Activated CD4-positive, CD25-positive, alpha-beta regulatory T cell treated with anti-CD3 and anti-CD28 coated beads, Interleukin-2, amount 50 U/mL, for 72 hours (primary cell): ENCODE measurements at places on chromosomes 1 and 21.

- DNase-seq = no peak
Measured at GRCh38 chr1:248621770-248622169, 13.1 kb downstream of the OR2T11 start.

- DNase-seq = no peak
Measured at GRCh38 chr1:202578565-202578964, 131.7 kb downstream of the SYT2 start.

GRCh38 chr1:12081648-12082396 lies 18.7 kb downstream of the TNFRSF8 start:
- no peak for DNase-seq

DNA sequence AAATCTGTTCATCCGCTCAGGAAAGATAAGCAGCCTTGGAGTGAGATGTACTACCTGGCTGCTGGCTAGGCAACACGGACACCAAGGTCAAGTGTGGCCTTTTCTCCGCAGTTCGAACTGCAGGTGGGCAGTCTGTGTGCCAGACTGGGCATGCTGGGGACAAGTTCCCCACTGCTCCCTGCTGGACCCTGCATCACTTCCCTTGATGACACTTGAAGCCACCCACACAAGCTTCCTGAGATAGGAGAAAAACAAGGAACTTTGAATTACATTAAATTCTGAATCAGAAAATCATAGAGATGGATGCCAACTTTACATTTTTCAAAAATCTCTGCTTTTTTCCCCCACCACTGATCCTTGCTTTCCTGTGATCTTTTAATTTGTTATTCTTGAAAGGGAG lies 38.3 kb downstream of the BEND5 start:
- DNase-seq = no peak

DNA sequence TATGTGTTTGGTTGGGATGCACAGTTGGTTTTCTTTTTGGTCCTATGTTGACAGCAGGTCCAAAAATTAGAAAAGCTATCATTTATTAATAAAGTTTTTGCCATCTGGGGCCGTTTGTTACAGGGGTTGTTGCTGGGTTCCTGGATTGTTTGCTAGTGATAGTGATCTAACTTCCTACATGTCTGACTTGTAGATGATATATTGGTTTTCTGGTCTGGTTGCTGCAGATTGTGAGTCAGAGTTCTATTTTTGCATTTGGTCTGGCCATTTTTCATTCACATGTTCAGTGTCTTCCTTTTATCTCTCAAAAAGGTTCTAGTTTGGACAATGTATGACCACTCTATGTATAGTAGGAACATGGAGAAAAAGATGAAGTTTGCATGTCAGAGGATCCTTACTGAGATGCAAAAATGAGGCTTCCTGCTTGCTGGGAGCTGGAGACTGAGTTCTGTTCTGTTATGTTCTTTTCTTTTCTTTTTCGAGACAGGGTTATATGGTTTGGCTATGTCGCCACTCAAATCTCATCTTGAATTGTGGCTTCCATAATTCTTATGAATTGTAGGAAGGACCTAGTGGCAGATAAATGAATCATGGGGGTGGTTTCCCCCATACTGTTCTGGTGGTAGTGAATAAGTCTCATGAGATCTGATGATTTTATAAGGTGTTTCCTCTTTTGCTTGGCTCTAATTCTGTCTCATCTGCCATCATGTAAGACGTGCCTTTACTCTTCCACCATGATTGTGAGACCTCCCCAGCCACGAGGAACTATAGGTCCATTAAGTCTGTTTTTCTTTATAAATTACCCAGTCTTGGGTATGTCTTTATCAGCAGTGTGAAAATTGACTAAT lies 4.2 kb upstream of the NVL start:
- no peak for DNase-seq

DNA sequence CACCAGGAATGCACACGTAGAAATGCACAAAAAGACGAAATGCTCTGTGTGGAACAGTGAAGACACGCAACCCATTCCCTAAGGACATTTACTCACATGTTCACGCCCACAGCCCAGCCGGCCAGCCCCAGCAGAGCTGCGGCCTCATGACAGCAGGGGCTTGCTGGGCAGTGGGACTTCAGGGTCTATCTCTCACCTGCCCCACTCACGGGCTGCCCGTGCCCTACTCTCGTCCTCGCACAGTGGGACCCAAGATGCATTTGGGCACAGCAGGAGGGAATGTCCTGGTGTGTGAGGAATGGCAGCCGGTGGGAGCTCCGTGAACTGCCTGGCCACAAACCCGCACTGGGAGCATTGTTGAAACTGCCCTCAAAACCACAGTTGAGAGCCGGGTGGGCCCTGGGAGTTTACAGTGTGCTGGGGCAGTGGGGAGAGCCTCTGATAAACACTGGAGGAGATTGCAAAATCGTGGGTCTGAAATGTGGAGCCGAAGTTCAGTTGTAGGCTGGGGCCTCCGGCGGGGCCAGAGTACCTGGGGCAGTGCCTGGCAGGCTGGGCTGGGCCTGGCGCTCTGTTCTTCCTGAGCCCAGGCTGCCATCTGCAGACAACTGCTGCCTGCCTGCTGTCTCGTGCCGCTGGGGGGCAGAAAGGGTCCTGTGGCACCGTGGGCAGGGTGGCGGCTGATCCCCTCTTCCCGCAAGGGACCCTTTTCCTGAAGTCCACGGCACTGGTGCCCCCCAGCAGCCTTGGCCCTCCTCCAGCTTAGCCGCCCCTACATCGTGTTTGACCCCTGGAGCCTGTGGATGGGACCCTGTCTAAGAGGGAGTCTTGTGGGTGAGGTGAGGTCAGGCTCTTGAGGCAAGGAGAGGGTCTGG lies 20.7 kb upstream of the POFUT2 start:
- DNase-seq = no peak

DNA sequence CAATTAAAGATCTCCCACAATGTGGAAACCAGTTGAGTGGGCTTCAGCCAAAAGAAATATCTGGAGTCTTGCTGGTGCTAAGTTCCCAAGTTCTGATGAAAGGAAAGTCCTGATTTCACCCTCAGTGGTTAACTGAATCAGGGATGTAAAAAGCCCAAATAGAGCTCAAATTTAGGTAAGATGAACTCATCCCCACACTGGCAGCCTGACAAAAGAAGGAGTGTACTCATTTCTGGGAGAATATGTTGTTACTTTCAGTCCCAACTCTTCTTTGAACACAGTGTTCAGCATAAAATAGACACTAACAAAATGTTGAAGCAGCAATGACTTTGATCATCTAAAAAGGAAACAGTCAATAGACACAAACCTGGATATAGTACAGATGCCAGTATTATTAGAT lies 91.7 kb downstream of the CHRM3 start:
- no peak for DNase-seq

- DNase-seq = no peak
Measured at GRCh38 chr1:61566177-61566576, 158.8 kb downstream of the TM2D1 start.

DNA sequence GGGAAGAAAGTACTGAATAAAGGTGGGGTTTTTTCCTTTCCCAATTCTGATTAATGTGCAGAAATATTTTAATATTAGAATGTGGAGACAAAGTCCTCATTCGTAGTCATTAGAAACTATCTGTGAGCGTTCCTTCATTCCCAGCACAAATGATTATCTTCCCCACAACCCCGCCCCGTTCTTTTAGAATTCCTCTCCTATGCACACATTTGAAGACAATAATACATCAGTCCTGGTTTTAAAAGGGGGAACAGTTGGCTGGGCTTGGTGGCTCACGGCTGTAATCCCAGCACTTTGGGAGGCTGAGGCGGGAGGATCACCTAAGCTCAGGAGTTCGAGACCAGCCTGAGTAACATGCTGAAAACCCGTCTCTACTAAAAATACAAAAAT lies 876 bp downstream of the ALDH9A1 start:
- DNase-seq = no peak

- DNase-seq = no peak
Measured at GRCh38 chr1:54584575-54584974, 36.5 kb downstream of the ACOT11 start.
